Bronchial smooth muscle cell (primary cell): ENCODE measurements at places on chromosomes 3 and 15. TPM values are rescaled to one million over a fixed set of nuclear protein-coding genes. Genes with fewer than 3 reads are reported as not detected.

DET1 gene
- 3.6 and 3.9 TPM in 2 replicates for total RNA-seq

IMPG2 gene
- total RNA-seq = 0.32 and 0.86 TPM in 2 replicates

ZNF385D gene
- 1.1 and 1.5 TPM in 2 replicates for total RNA-seq

SAMD7 gene
- not detected in 2 replicates for total RNA-seq

GRM7 gene
- not detected in 2 replicates for total RNA-seq
